ENCODE measurements at places on chromosomes 3 and 15.
A peak's percentile ranks its signal among the peaks of the same experiment; 100 is the strongest.

DNA sequence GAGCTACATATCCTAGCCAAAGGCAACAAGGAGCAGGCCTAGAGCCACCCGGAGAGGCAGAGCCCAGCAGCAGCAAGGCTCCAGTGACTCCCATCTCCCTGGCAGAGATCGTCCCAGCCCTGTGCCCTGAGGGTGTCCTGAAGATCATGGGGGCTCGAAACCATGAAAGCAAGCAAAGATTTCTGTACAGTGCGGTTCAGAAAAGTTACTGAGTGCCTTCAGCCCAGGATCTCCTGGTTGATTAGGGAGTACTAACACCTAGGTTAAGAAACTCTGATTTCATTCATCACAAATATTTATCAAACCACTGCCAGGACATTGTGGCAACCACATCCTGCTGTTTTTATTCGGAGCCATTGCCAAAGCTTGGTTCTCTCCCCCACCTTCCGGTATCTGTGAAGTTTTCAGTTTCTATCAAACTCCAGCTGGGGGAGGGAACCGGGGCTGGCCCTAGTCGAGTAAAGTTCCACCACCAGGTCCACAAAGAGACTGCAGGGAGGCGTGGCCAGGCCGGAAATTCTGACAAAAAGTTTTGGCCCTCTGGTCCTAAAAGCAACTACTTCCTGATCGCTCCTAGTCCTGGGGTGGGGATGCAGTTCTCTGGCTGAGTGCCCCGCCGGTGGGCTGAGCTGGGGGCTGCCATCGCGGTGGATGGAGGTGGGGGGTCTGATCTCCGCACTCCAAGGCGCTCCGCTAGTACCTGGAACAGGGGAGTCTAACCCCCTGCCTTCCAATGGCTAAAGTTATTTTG, 1.2 kb downstream of the RAB43 start:
- peak; percentile 96 for DNase-seq

- no peak for DNase-seq
Measured at GRCh38 chr3:151891721-151892120, 18.3 kb downstream of the SUCNR1 start.

DNA sequence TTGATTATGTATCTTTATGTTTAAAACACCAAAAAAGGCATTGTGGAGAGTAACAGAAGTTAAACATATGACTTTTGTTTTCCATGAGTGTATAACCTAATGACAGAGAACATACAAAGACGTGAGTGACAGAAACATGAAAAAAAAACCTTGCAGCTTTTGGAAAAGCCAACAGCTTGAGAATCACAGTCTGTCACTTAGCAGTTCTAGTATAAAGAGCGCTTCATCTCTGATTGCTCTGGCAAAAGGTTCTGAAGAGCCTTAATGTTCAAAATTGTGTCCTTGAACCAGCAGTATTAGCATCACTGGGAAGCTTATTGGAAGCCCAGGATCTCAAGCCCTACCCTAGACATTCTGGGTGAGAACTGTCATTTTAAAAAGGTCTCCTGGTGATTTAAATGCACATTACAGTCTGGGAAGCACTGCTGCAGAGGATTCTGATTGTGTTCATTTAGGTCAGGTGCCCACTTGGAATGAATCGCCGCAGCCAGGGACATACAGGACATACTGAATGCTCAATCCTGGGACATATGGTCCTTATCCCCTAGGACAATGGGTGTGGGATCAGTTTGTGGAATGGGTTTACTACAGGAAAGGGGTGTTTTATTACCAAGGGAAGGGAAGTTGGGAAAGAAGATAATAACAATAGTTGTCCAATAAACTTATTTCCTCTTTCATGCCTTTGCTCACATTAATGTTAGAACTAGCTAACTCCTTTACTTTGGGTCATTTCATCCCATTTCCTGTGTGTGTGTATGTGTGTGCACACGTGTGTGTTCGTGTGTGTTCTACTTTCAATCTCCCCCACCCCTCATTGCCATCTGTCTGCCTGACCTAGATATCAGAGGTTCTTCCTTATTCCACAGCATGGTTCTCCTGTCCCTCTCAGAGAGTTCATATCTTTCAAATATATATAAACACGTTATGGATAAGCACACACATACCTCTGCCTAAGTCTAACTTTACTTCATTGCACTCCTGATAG, 55.0 kb downstream of the LRRC49 start:
- DNase-seq: no peak

GRCh38 chr3:30347679-30348216, 258.7 kb upstream of the TGFBR2 start:
- DNase-seq: no peak

GRCh38 chr15:62950462-62950931, 92.0 kb upstream of the TPM1 start:
- no peak for DNase-seq

GRCh38 chr15:71237456-71238188, 122.4 kb downstream of the THSD4 start:
- DNase-seq: no peak

GRCh38 chr15:77696871-77697270, 64.2 kb upstream of the LINGO1 start:
- DNase-seq: no peak

GRCh38 chr3:113193288-113193687, 18.1 kb upstream of the BOC start:
- DNase-seq: no peak

DNA sequence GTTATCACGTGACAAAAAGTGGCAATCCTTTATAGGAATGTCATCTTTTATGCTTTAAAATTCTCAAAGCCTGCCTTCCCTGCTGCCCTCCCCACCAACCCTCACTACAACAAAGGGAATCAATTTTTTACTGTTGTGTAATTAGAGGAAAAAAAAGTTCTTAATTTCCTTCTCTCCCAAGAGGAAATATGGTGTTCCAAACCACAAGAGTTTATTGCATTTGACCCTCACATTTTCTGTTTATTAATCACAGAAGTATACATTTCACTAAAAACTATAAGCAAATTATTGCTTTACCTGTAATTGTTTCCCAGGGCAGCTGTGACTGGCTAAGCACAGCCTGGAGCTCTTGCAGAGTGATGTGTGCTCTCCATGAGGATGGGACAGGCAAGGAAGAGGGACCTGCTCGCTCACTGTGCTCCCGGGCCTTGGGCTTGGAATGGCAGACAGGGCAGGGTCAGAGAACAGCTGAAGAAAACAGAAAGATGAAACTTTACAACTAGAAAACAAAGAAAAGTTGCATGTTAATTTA, 31.3 kb upstream of the ATP10A start:
- DNase-seq: no peak

DNA sequence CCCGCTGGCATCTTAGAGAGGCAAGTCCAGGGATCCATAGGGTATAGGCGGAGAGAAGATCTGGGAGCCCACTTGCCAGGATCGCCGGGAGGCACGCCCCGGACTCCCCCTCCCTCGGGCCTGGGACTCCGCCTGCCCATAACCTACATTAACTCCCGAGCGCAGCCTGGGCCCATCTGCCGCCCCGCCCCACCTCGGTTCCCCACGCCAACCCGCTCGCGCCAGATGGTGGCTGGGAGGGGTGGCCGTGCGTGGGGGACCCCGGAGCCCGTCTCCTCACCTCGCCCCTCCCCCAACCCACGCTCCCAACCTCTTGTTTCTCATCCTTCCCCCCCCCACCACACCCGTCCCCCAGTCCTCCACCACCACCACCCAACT, 1.7 kb upstream of the DLL4 start:
- no peak for DNase-seq

DNA sequence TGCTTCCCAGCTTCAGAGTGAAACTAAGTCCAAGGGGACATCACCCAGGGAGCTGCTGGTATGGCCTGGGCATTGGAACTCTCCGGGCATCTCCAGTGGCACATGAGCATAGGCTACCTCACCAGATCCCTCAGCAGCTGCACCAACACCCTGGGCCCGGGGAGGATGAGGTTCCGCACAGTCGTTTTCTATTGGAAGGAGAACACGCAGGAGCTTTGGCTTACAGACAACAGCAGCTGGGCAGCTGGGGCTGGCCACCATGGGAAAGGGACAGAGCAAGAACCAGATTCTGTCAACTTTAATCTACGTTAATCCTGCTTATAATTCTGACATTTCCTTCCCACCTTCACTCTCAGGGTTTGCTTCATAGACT, 65.5 kb downstream of the MYO1E start:
- no peak for DNase-seq

DNA sequence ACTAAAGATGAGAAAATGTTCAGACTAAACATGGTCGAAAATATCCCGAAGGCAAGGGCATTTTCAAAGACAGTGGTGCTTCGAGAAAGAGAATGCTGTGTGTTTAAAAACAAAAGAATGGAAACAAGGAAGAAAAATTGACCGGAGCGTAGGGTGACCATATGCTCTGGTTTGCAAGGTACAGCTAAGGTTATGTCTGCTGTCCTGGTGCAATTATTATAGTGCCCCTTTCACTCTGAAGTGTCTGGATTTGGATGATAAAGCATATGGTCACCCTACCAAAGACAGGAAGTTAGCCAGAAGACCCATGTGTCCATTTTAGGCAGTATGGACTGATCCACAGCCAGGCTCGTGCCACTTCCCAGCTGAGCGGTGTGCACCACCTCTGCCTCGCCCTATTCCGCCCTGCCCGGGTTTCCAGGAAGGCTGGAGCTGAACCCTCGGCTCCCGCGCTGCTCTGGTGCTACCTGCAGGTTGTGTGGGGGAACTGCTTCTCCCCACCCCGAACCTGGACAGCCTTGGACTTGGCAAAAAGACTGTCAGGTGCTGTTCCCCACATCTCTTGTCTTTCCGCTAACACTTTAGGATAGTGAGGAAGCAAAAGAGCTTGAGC, 25.2 kb downstream of the GOLGA6D start:
- no peak for DNase-seq

GRCh38 chr3:175212896-175213295, 353.8 kb downstream of the NAALADL2 start:
- DNase-seq: no peak

GRCh38 chr15:75924576-75924975, 20.9 kb downstream of the FBXO22 start:
- no peak for DNase-seq

GRCh38 chr3:9193633-9194195, 55.7 kb downstream of the SRGAP3 start:
- DNase-seq: no peak

GRCh38 chr3:159892801-159893200, 95.8 kb upstream of the IL12A start:
- DNase-seq: no peak

GRCh38 chr3:123289391-123290106, 87.8 kb downstream of the SEC22A start:
- no peak for DNase-seq

GRCh38 chr3:146247911-146248310, 3.0 kb downstream of the PLSCR4 start:
- no peak for DNase-seq

GRCh38 chr15:26736502-26737248, 36.2 kb downstream of the GABRB3 start:
- no peak for DNase-seq

GRCh38 chr3:135456108-135456790, 509.3 kb upstream of the PPP2R3A start:
- DNase-seq: no peak

- DNase-seq: no peak
Measured at GRCh38 chr3:155629056-155629455, 115.8 kb downstream of the PLCH1 start.

DNA sequence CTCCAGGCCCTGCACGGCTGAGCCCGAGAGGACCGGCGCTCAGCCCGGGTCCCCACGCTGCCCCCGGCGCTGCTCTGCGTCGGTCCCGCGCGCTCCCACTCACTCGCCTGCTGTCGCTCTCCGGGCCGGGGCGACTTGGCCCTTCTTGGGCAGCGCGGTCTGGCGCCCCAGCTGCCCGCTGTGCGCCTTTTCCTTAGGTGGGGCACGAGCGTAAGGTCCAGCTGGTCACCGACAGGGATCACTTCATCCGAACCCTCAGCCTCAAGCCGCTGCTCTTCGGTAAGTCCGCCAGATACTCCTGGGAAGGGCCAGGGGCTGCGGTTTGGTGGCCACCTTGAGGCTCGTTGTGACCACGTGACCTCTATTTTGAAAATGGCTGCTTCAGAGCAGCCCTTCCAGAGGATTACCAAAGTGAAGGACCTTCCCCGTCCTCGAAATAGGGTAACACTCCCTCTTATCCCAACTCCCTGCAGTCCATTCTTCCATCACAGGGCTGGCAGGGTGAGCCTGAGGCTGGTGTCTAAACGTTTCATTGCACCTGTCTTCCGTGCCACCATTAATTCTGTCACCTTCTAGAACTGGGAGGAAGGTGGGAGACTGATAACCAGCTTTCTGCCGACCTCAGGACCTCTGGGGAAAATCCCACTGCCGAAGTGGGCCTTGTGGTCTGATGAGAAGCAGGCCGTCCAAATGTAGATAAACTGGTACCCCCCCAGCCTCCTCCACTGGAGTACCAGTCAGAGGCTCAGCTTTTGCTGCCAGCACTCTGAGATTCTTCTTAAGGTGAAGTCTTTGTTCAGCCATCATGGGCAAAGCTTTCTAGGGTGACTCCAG, 812 bp downstream of the P4HTM start:
- DNase-seq: no peak

- peak; percentile 65 for DNase-seq
Measured at GRCh38 chr3:127299276-127299675, 11.4 kb upstream of the PRR20G start.

- no peak for DNase-seq
Measured at GRCh38 chr15:68057034-68057433, 2.9 kb downstream of the PIAS1 start.

DNA sequence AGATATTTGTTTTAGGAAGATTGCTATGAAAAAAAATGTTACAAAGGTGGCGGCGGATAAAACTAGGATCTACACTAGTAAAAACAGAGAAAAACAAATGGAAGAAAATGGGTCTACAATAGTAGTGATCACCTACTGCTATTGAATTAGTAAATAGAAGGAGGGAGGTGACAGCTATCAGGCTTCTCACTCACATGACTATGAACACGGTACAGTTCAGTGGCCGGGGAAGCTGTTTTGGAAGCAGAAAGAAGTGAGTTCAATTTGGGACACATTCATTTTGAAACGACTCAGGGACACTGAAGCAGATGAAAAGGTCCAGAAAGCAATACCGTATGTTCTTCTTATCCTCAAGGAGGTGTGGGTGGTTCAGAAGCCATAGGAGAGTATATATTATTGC, 138.3 kb downstream of the GSK3B start:
- no peak for DNase-seq

DNA sequence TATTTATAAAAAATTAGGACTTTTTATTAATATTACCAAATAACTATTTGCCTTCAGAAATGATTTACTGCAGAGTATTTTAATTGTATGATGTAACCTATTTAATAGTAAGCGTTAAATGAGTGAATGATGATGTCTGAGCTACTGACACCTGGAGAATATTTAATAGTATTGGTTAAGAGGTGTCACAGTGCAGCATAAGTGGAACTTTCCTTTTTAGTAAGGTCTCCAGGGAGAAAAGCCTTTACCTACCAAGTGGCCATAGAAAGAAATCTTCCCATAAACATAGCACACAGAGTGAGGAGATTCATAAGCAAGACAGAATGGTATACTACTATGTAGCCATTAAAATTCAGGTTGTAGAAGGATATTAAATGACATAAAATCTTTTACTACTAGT, 441.7 kb downstream of the TBL1XR1 start:
- DNase-seq: no peak

- DNase-seq: no peak
Measured at GRCh38 chr3:56851966-56852884, 50.5 kb upstream of the ARHGEF3 start.

- no peak for DNase-seq
Measured at GRCh38 chr15:27585041-27585640, 514.0 kb downstream of the OCA2 start.

GRCh38 chr3:79885407-79885806, 117.6 kb upstream of the ROBO1 start:
- no peak for DNase-seq

GRCh38 chr3:98188545-98188944, 22.0 kb downstream of the OR5H15 start:
- DNase-seq: no peak

All from CD4-positive, alpha-beta T cell (primary cell).